ENCODE measurements at places on chromosomes 11 and 22. TPM values are rescaled to one million over a fixed set of nuclear protein-coding genes. Genes with fewer than 3 reads are reported as not detected.

DNA sequence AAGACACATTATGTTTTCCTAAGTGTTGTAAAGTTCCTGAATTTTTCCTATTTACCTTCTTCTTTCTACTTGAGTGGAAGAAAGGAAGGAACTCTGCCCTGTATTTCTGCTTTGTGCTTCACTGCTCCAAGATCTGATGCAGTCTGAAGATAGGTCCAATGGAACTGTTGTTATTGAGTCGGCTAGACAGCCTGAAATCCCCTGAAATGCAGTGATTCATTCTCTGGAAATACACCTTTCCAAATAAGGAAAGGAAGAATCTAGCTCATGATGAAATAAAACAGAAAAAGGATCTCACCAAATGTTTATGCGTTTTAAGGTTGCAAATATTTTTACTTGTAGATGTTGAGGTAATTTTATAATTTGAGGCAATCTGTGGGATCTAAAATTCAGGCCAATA is 322.8 kb downstream of the GUCY1A2 start:
- no peaks in the 10 kb centered on the region for H3K36me3 ChIP-seq
- H3K4me1 ChIP-seq, result no peaks in the 10 kb centered on the region
- H3K27me3 ChIP-seq, result no peaks in the 10 kb centered on the region
- no peak overlapping the region for H3K4me3 ChIP-seq
- no peak overlapping the region for H3K27ac ChIP-seq

DNA sequence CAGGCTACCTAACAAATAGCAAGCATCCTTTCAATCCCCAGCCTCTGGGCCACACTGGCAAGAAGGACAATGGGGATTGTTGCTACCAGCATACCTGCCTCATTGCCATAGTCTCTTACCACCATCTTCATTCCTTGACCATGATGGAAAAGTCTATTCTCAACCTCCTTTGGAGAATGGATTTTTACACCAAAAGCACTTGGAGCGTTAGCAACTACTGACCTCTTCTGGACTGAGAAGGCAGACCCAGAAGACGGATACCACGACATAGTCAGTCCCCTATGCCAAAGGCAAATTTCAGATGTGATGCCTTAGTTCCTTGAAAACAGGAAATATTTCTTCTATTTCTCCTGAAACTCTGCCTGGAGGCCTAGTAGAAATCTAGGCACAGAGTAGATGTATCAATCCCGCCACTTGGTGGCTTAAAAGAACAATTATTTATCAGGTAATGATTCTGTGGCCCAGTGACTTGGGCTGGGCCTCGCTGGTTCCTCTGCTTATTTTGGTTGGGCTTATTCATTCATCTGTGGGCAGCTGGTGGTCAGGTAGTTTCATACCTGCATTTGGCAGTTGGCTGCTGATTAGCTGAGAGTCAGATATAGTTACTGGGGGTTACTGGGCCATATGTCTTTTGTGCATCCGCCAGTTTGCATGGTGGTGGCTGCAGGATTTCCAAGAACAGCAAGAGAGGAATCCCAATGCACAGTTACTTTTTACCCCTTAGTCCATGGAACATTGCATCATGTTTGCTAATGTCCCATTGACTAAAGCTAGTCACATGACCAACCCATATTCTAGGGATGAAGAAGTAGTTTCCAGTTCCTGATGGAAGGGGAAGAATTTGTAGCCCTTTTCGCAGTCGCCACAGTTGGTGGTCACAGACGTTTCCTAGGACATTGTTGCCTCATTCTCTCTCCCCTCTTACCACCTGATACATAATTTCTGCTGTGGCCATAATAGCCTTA is 75.2 kb downstream of the DHCR7 start:
- no peaks in the 10 kb centered on the region for H3K36me3 ChIP-seq
- H3K27ac ChIP-seq, result no peak overlapping the region
- no peak overlapping the region for H3K4me3 ChIP-seq
- no peaks in the 10 kb centered on the region for H3K27me3 ChIP-seq

- no peaks in the 10 kb centered on the region for H3K36me3 ChIP-seq
- no peaks in the 10 kb centered on the region for H3K4me1 ChIP-seq
Observed at GRCh38 chr22:47307326-47307725, 544.9 kb downstream of the TBC1D22A start.

- no peaks in the 10 kb centered on the region for H3K4me1 ChIP-seq
- H3K27ac ChIP-seq, result no peak overlapping the region
- H3K27me3 ChIP-seq, result no peaks in the 10 kb centered on the region
- no peaks in the 10 kb centered on the region for H3K36me3 ChIP-seq
- DNase-seq, result peak; percentile 12
- H3K4me3 ChIP-seq, result no peak overlapping the region
Observed at GRCh38 chr11:30786256-30787110, 200.3 kb upstream of the MPPED2 start.

GRCh38 chr11:121389651-121390050 is 62.5 kb upstream of the SORL1 start:
- no peaks in the 10 kb centered on the region for H3K36me3 ChIP-seq
- H3K27ac ChIP-seq, result no peak overlapping the region
- H3K4me1 ChIP-seq, result no peaks in the 10 kb centered on the region
- no peak overlapping the region for H3K4me3 ChIP-seq

- no peaks in the 10 kb centered on the region for H3K36me3 ChIP-seq
- H3K27ac ChIP-seq, result no peak overlapping the region
- no peak overlapping the region for H3K4me3 ChIP-seq
- no peaks in the 10 kb centered on the region for H3K4me1 ChIP-seq
- DNase-seq, result no peak
Observed at GRCh38 chr11:1317432-1317831, 8.0 kb upstream of the TOLLIP start.

GRCh38 chr11:110858547-110858921 is 146.3 kb upstream of the ARHGAP20 start:
- peaks cover 19% of the 10 kb centered on the region for H3K4me1 ChIP-seq
- H3K27me3 ChIP-seq, result no peaks in the 10 kb centered on the region
- no peaks in the 10 kb centered on the region for H3K36me3 ChIP-seq
- H3K4me3 ChIP-seq, result no peak overlapping the region
- no peak for DNase-seq

- H3K27me3 ChIP-seq, result no peaks in the 10 kb centered on the region
- DNase-seq, result peak; percentile 42
- H3K4me1 ChIP-seq, result no peaks in the 10 kb centered on the region
- no peaks in the 10 kb centered on the region for H3K36me3 ChIP-seq
- H3K27ac ChIP-seq, result no peak overlapping the region
- no peak overlapping the region for H3K4me3 ChIP-seq
Observed at GRCh38 chr11:65911682-65912568, 6.9 kb downstream of the C11orf68 start.

- H3K27me3 ChIP-seq, result no peaks in the 10 kb centered on the region
- no peaks in the 10 kb centered on the region for H3K36me3 ChIP-seq
- DNase-seq, result no peak
- no peak overlapping the region for H3K27ac ChIP-seq
Observed at GRCh38 chr11:84089072-84090057, 803.2 kb upstream of the CCDC90B start.

GRCh38 chr11:75205564-75206020 is 35.0 kb upstream of the TPBGL start:
- no peaks in the 10 kb centered on the region for H3K27me3 ChIP-seq
- peak; percentile 82 for DNase-seq
- H3K4me3 ChIP-seq, result no peak overlapping the region
- peaks cover 33% of the 10 kb centered on the region for H3K36me3 ChIP-seq
- no peaks in the 10 kb centered on the region for H3K4me1 ChIP-seq

DNA sequence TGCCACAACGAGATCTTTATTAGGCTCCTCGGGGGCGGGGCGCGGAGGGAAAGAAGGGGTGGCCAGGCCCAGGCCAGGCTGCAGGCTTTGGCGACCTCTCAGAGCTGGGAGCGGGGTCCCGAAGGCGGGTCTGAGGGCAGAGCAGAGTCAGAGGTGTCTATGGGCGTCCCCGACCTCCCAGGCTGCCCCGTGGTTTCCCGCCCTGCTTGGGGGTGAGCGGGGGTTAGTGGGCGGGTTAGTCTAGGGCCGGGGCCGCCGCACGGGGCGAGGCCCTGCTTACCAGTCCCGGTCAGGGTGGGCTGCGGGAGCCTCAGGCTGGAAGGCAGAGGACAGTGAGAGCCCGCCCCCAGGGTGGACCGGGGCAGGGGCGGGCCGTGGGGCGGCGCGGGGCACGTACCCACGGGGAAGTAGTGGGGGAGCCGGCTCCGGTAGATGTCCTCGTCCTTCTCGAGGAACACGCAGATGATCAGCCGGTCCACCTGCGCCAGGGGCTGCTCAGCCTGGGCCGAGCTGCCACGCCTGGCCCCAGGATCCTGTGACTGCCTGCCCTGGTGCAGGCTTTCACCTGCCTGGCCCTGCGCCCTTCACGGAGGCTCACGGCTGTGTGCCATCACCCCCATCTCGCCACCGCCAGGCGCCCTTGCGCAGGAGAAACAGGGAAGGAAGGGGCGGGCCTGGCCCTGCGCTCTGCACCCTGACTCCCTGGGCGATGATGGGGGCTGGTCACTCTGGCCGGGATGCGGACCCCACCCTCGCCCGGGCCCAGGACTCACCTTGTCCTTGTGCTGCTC is 12.5 kb downstream of the OTUB1 start:
- H3K36me3 ChIP-seq, result peaks cover 6% of the 10 kb centered on the region
- H3K27ac ChIP-seq, result no peak overlapping the region
- peaks cover 10% of the 10 kb centered on the region for H3K27me3 ChIP-seq
- peaks cover 6% of the 10 kb centered on the region for H3K4me1 ChIP-seq

GRCh38 chr11:17633987-17634775 is 85.2 kb upstream of the MYOD1 start:
- H3K27me3 ChIP-seq, result no peaks in the 10 kb centered on the region
- DNase-seq, result no peak
- H3K4me3 ChIP-seq, result no peak overlapping the region
- H3K4me1 ChIP-seq, result no peaks in the 10 kb centered on the region
- no peak overlapping the region for H3K27ac ChIP-seq

DNA sequence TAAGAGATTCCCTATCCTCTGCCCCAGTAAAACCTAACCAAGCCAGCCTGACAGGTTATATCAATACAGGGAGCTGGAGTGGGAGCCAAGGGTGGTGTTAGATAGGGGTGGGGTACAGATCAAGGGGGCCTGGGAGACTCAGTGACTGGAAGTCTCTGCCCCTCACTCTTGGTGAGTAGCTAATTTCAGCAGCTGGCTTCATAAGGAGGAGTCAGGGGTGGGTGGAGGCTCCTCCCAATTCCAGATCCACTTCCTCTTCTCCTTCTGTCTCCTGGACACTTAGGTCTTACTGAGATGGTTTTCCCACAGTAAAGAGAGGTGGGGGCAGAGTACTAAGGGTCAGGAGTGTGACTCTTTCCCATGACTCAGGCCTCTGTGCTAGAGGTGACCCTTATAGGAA is 1.1 kb upstream of the VSIG2 start:
- no peak for DNase-seq
- peaks cover 17% of the 10 kb centered on the region for H3K4me1 ChIP-seq
- no peak overlapping the region for H3K4me3 ChIP-seq
- H3K27me3 ChIP-seq, result no peaks in the 10 kb centered on the region
- no peaks in the 10 kb centered on the region for H3K36me3 ChIP-seq

DNA sequence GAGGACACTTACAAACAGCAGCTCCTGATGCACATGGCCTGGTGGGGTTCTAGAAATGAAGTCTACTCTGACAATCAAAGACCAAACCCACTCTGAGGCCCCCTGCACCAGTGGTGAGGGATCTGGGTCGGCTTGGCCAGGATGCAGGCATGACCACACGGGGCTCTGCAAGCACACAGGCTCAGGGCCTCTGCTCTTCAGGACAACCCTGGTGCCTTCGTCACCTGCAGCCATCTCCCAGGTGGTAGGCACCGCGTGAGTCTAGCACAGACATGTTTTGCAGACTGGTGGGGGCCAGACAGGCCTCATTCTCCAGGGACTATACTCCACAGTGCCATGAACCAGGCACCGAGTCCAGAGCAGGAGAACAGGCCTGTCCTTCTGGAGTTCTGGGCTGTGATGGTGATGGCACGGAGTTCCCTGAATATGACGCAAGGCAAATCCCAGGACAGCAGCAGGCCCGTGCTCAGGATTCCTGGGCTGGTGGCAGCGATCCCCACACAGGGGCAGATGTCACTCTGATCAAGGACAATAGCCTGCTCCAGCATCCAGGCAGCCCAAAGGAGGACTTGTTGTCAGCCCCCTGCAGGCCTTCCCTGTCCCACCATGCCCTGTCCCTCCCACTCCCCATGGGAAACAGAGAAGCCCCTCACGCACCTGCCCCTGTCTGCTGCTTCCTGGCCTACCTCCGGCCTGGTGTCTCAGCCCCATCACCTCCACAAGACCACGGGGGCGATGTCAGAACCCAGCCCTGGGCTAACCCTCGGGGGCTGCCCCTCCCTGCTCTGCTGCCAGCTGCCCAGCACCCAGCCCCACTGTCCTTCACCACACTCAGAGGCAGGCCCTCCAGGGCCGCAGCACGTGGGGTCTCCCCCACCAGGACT is 36.1 kb downstream of the GNB1L start:
- H3K27ac ChIP-seq, result no peak overlapping the region
- H3K27me3 ChIP-seq, result no peaks in the 10 kb centered on the region
- H3K36me3 ChIP-seq, result peaks cover 18% of the 10 kb centered on the region
- no peak for DNase-seq
- no peaks in the 10 kb centered on the region for H3K4me1 ChIP-seq

- H3K27me3 ChIP-seq, result no peaks in the 10 kb centered on the region
- H3K4me1 ChIP-seq, result no peaks in the 10 kb centered on the region
- H3K27ac ChIP-seq, result no peak overlapping the region
- DNase-seq, result no peak
Observed at GRCh38 chr11:70517988-70518907, 119.9 kb downstream of the CTTN start.

- H3K4me3 ChIP-seq, result no peak overlapping the region
- H3K27me3 ChIP-seq, result no peaks in the 10 kb centered on the region
- peaks cover 2% of the 10 kb centered on the region for H3K4me1 ChIP-seq
- peaks cover 8% of the 10 kb centered on the region for H3K36me3 ChIP-seq
- no peak for DNase-seq
Observed at GRCh38 chr11:66188580-66188979, 79.9 kb upstream of the RAB1B start.

DNA sequence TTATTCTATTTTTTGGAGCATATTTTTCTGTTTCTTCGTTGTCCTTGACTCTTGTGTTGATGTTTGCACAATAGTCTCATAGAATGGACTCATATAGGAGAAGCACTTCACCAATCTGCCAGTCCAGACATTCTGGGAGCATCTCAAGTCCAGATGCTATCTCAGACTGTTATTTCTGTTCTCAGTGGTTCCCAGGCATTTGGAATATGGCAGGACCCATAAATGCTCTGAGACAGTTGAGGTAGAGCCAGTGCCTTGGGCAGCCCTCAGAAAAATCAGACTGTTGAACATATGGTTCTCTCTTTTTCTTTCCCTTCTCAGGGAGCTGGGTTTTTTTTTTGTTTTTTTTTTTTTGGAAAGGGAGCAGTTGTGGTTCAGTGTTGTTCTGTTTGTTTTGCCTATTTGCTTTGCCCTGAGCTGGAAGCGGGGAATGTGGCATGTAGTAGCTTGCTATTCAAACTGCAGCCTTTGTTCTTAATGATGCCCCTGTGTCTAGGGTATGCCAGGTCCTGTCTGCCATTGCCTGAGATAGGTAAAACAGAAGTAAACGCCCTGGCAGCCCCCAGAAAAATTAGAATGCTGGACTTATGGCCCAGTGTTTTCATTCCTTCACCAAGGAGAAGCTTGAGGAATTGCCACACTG is 3.7 kb upstream of the MS4A2 start:
- H3K27me3 ChIP-seq, result no peaks in the 10 kb centered on the region
- H3K4me1 ChIP-seq, result no peaks in the 10 kb centered on the region
- no peak overlapping the region for H3K27ac ChIP-seq
- H3K36me3 ChIP-seq, result no peaks in the 10 kb centered on the region

MFRP gene
- not detected for polyA plus RNA-seq

OR4X1 gene
- not detected for polyA plus RNA-seq

MPZL2 gene
- polyA plus RNA-seq, result 27.5 TPM

BTBD18 gene
- polyA plus RNA-seq, result not detected

SART1 gene
- 39.3 TPM for polyA plus RNA-seq

TCN1 gene
- polyA plus RNA-seq, result 0.03 TPM

Measured in small intestine (tissue), 16 donors.